ENCODE measurements at places on chromosomes 5 and 9. TPM values are rescaled to one million over a fixed set of nuclear protein-coding genes. Genes with fewer than 3 reads are reported as not detected.

Gene GPR151
- total RNA-seq: 5.1 TPM

Gene PCDHA8
- 0.71 TPM for total RNA-seq

DNA sequence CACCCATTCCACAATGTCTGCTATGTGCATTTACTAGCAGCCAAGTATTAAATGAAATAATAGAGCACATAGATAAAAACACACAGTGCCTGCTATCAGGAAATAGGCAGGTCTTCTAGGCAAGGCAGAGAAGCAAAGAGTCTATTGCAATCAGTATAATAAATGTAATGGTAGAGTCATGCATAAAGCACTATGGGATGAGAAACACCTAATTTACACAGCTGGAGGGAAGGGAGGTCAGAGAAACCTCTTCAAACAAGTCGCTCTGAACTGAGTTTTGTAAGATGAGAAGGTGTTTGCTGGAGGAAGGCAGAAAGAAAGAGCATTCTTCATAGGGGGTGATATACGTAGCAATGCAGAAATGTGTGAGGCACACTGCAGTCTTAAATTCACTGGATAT is 341.0 kb upstream of the DMAC1 start:
- DNase-seq: no peak
- H3K36me3 ChIP-seq: no peaks in the 10 kb centered on the region
- no peaks in the 10 kb centered on the region for H3K4me1 ChIP-seq
- no peak overlapping the region for H3K4me3 ChIP-seq
- no peaks in the 10 kb centered on the region for H3K27me3 ChIP-seq

GRCh38 chr9:98807070-98807813 is at the start of gene GALNT12:
TSS of gene GALNT12 (plus strand) at chr9:98807670. CDS start at chr9:98807699, 29 bp downstream.
- H3K27me3 ChIP-seq: peaks cover 22% of the 10 kb centered on the region
- peak within 1 kb of the TSS; percentile 79 for H3K4me3 ChIP-seq
- no peak within 1 kb of the TSS for H3K27ac ChIP-seq
- H3K36me3 ChIP-seq: no peaks in the 10 kb centered on the region
- peak; percentile 83 for DNase-seq

Gene PPP1R26
- total RNA-seq: 43.2 TPM

GRCh38 chr9:105307591-105308130 is 63.2 kb downstream of the SLC44A1 start:
- H3K4me3 ChIP-seq: no peak overlapping the region
- peaks cover 9% of the 10 kb centered on the region for H3K36me3 ChIP-seq
- H3K4me1 ChIP-seq: peaks cover 9% of the 10 kb centered on the region
- no peaks in the 10 kb centered on the region for H3K27me3 ChIP-seq
- DNase-seq: no peak
- no peak overlapping the region for H3K27ac ChIP-seq

DNA sequence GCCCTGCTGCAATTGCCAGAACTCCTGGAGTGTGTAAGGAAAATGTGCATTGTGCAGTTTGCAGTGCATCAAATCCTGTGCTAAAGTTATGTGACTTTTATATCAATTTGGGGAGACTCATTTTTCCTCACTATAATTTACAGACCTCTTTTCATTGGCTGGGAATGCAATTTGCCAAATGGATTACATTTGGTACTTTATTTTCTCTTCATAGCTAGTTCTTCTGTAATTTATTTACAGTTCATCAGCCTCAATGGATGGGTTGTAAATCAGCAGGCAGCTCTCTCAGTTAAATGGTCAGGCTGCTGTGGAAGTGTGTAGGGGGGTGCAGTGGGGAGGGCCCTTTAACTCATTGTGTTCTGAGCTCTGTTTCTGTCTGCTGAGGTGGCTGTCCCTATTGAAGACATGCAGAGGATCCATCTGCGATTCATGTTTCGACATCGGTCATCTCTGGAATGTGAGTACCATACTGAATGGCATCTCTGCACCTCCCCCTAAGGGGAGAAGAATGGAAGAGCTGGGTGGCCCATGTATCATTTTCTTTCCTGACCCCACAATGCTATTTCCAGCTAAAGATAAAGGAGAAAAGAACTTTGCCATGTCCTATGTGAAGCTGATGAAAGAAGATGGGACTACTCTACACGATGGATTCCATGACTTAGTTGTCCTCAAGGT is 74.6 kb downstream of the DOCK2 start:
- H3K36me3 ChIP-seq: no peaks in the 10 kb centered on the region
- no peaks in the 10 kb centered on the region for H3K27me3 ChIP-seq
- no peaks in the 10 kb centered on the region for H3K4me1 ChIP-seq
- DNase-seq: no peak

Gene MARCOL
- not detected for total RNA-seq

Gene SLC6A3
- total RNA-seq: 0.18 TPM

Gene CER1
- 694 TPM for total RNA-seq

Data from endodermal cell (in vitro differentiated cells).